ENCODE measurements at places on chromosomes 1 and 21.
A peak's percentile ranks its signal among the peaks of the same experiment; 100 is the strongest.

- no peak for ATAC-seq
Measured at GRCh38 chr21:28482657-28483056, 510.0 kb downstream of the LTN1 start.

- ATAC-seq, result no peak
Measured at GRCh38 chr1:204105131-204105515, 32.2 kb downstream of the SOX13 start.

- peak; percentile 23 for ATAC-seq
Measured at GRCh38 chr1:243293941-243294722, 38.3 kb downstream of the SDCCAG8 start.

GRCh38 chr1:6582370-6582769, 2.6 kb downstream of the ZBTB48 start:
- ATAC-seq, result no peak

DNA sequence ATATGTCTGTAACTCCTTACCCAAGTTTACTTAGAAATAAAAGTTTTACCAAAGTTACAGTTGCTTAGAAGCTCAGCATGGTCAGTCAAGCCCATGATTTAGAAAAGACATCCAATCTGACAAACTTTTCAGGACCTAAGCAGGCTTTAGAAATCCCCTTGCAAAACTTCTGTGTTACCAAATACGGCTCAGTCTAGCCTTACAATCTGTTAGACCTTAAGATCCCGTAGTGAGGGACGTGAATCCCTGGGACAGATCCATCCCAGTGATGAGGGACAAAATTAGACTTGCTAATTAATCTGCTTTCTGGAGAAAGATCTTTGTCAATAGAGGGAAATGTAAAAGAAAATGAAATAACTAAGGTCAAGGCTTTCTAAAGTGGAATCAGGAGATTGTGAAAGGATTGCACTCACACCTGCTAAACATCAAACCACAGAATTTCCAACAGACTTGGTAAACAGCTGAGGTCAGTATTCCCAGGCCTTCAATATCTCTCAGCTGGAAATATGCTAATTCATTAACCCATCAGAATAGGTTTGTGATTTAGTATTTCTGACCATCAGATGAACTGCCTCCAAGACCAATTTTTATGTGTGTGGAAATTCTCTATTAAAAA, 375.3 kb downstream of the DUSP10 start:
- no peak for ATAC-seq

DNA sequence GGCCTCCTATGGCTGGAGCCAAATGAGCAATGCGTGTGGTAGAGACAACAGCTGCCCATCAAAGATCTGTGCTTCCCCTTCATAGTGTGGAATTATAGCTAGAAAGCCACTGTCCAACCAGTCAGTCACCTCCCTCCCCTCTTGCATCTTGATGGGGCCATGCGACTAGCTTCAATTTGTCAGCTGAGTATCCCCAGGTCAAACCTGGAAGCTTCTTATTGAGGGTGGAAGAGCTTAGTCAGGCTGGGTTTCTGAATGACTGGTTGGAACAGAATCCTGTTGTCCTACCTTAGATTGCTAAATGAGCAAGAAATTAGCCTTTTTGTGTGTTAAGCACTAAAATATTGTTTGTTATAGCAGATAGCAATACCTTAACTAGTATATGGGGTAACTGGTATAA, 625.4 kb downstream of the PTPRC start:
- no peak for ATAC-seq

- no peak for ATAC-seq
Measured at GRCh38 chr1:37137014-37137413, 102.7 kb upstream of the GRIK3 start.

DNA sequence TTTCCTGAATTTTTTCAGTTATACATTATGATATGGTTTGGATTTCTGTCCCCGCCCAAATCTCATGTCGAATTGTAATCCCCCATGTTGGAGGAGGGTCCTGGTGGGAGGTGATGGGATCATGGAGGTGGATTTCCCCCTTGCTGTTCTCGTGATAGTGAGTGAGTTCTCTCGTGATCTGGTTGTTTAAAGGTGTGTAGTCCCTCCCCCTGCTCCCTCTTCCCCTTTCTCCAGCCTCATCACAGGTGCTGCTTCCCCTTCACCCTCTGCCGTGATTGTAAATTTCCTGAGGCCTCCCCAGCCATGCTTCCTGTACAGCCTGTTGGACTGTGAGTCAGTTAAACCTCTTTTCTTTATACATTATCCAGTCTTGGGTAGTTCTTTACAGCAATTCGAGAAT, 93.2 kb upstream of the HNRNPU start:
- peak; percentile 25 for ATAC-seq

- ATAC-seq, result no peak
Measured at GRCh38 chr1:66633159-66633558, 99.2 kb downstream of the SGIP1 start.

- ATAC-seq, result no peak
Measured at GRCh38 chr1:172914501-172915144, 136.1 kb downstream of the TNFSF18 start.

GRCh38 chr1:8910914-8911313, 32.4 kb upstream of the ENO1 start:
- peak; percentile 42 for ATAC-seq

GRCh38 chr1:57017717-57018116, 51.9 kb upstream of the C8B start:
- no peak for ATAC-seq

GRCh38 chr1:226788965-226789364, 49.9 kb upstream of the ITPKB start:
- ATAC-seq, result no peak

GRCh38 chr1:41318135-41318534, 43.1 kb upstream of the FOXO6 start:
- no peak for ATAC-seq

DNA sequence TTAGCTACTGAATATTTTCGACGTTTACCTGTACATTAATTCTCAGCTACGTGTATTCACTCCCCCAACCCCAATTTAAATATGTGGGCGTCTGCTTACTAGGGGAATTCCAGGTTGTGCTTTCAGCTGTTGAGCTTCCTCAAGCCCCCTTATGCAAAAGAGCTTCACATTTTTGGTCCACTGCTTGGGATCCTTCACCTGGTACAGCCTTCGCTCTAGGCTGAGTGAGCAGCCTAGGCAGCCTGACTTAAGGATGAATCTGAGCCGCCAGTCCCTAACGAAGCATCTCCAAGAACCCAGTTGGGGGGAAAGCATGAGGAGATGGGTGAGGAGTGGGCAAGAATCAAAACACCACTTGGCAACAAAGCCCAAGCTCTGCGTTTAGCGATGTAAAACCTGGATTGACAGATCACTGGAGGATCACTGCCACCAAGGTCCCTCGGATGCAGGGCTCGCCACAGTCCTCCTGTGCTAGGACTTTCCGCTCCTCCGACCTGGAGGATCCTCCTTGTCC, 674 bp downstream of the BCL10 start:
- ATAC-seq, result no peak

- ATAC-seq, result no peak
Measured at GRCh38 chr1:61461406-61462384, 263.2 kb downstream of the TM2D1 start.

GRCh38 chr1:197902131-197902453, 338 bp upstream of the C1orf53 start:
- ATAC-seq, result no peak

GRCh38 chr1:61480273-61480935, 244.5 kb downstream of the TM2D1 start:
- no peak for ATAC-seq

GRCh38 chr1:121519042-121519755, 334.4 kb downstream of the SRGAP2C start:
- ATAC-seq, result peak; percentile 72

GRCh38 chr1:11462224-11462923, 16.6 kb upstream of the DISP3 start:
- ATAC-seq, result no peak

GRCh38 chr1:193157360-193157759, 29.1 kb downstream of the B3GALT2 start:
- ATAC-seq, result no peak

DNA sequence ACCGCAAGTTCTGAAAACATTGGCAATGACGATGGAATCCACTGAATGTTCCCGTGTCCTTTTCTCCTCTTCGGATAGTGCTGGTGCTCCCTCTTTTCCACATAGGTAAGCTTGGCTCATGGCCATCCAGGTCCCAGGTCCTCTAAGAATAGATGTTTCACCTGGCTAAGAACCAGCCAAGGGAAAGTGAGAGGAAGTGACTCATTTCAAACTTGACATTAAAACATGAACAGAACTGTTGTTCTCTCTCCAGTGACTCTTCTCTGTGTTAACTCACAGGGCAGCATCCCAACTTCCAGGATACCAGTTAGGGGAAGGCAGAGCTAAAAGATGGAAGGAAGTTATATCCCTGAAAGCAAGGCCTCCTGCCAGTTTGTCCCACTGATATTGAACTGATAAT, 493.8 kb upstream of the CHRM3 start:
- ATAC-seq, result peak; percentile 92

- ATAC-seq, result peak; percentile 7
Measured at GRCh38 chr1:231527586-231528171, 790 bp upstream of the TSNAX start.

GRCh38 chr1:55951291-55951690, 628.1 kb downstream of the PLPP3 start:
- ATAC-seq, result no peak

DNA sequence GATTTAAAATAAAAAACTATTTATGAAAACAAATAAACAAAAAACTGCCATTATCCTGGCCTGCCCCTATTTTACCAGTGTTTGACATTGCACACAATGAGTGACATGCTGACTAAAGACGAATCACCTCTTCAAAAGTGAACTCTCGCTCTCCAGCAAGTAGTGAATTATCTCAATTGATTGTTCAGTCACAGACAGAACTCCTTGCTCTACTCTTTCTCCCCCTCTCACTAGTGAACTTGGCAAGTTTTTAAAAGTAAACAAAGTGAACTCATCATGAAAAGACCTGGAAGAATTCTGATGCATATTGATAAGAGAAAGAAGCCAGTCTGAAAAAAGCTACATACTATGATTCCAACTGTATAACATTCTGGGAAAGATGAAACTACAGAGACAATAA, 4.7 kb upstream of the C1orf52 start:
- ATAC-seq, result no peak

DNA sequence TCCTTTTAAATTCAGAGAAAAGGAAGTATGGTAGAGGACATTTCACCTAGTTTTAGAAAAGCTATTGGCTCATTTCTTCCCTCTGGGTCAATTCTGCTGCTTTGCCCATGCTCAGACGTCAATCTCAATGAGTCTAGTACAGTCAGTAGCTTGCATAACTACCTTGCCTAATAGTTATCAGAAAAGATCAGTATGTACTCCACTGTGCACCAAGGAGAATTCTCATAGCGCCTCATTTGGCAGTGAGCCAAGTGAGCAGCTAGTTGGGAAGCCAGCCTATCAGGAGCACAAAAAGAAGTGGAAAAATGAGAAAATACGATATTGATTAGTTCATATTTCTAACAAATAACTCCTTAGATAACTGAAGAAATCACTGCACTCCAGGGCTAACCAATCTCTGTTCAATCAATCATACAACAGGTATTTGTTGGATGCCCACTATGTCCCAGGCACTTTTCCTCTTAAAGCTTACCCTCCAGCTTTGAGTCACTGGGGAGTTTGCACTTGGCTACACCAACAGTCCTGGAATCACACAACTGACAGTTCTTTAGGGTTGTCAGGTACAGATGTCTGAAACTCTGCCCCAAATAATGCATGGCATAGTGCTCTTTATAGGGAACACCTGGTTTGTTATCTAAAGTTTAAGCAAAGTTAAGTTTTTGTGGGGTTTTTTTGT, 50.2 kb downstream of the PRDX6 start:
- ATAC-seq, result peak; percentile 49

- ATAC-seq, result no peak
Measured at GRCh38 chr21:34157521-34157920, 84.1 kb downstream of the MRPS6 start.

GRCh38 chr21:35212393-35213127, 163.5 kb upstream of the RUNX1 start:
- ATAC-seq, result peak; percentile 21

- no peak for ATAC-seq
Measured at GRCh38 chr1:117205368-117205767, 5.4 kb downstream of the VTCN1 start.

DNA sequence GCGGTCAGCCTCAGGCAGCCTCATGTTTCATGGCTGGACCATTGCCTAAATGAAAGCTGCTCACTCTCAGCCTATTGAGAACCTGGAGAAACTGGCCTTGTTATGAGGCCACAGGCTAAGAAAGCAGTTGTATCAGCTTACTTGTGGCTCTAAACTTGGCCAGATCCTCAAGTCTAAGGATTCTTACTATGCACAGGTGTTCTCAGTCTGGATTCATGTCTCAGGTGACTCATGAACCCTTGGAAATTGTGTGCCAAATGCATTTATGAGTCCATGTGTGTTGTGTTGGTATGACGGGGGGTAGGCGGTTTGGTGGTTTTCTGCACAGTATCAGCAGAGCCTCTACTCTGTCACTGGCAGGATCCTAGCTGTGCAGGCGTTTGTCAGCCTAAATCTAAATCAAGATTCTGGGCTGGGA, 90.4 kb downstream of the ROR1 start:
- peak; percentile 59 for ATAC-seq

DNA sequence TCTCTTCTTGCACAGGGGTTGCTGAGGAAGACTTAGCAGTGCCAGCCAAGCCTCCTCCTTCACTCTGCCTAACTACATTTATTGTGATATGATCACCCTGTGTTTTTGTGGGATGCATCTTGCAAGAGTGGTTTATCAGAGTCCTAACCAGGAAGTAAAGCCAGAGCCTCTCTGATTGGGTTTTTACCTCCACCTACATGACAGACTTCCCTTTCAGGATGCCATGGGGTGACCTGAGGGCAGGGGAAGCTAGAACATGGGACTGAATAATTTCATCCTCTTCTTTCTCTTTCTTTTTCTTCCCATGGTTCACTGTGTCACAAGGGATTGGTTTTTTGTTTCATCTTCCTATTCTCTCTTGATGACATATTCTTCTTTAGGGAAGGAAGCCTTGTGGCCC, 146.6 kb downstream of the HHAT start:
- no peak for ATAC-seq

DNA sequence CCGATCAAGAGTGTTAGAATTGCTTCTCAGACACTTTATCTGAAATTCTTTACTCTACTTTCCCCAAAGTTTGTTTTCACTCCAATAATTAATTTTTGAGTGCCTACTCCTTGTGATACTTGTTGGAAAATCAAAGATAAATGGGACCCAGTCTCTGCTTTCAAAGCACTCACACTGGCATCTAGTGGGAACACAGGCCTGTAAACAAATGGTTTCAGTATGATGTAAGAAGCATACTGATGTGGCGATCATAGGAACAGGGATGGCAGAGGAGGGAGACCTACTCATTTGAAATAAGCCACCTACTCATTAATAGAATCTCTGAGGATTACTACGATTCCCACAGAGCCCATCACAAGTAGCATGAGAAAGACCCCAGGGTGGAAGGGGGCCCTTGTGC, 273.7 kb upstream of the ST6GALNAC5 start:
- no peak for ATAC-seq

Measured in esophagus mucosa (tissue), 1 donor.